ENCODE measurements at places on chromosomes 7 and 10. TPM values are rescaled to one million over a fixed set of nuclear protein-coding genes. Genes with fewer than 3 reads are reported as not detected.

DNA sequence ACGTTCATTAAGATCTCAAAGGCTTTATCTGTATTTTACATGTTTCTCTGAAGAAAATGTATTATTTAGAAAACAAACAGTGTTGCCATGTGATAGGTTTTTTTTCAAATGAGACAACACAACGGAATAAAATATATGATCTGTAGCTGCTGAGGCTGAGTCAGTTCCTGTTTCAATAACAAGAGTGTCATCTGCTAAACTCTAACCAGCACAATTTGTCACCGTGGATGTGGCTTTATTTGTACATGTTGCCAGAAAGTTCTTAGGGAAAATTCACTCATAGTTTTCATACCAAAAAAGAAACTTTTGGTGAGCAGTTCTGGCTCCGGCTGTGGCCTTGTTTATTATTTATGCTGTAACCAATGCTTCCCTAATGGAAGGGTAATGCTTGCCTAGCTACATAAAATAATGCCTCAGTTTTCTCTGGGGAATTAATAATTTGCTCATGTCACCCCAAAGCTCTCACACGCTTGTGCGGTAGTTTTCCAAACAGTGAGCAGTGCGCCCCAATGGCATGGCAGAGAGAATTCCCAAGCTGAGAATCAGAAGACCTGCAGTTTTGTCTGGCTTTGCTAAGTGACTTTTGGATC lies 20.3 kb upstream of the KLF6 start:
- no peaks in the 10 kb centered on the region for H3K27me3 ChIP-seq
- peak overlapping the region; percentile 2 for H3K4me3 ChIP-seq
- H3K27ac ChIP-seq, result peak overlapping the region; percentile 99

GRCh38 chr7:28329661-28330363 lies 82.5 kb upstream of the CREB5 start:
- no peak overlapping the region for H3K4me3 ChIP-seq
- no peak overlapping the region for H3K27ac ChIP-seq
- no peaks in the 10 kb centered on the region for H3K27me3 ChIP-seq
- peak; percentile 18 for DNase-seq

DNA sequence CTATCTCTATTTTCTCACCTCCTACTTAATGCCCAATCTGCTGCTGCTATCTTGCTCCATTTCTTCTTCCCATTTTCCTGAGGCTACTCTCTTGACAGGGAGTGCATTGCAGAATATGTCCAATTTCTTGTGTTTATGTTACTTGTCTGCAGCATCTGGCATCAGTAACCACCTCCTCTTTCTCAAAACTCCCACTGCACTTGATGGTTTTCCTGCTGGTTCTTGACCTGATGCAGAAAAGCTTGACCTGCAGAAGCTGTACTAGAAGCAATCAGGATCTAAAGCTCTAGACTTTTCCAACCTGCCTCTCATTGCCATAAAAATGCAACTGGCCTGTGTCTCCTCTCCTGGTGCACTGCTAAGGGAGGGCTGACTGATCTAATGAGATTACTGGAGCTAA lies 287.8 kb downstream of the ZEB1 start:
- no peak for DNase-seq
- no peak overlapping the region for H3K4me3 ChIP-seq
- H3K4me1 ChIP-seq, result peaks cover 11% of the 10 kb centered on the region
- no peaks in the 10 kb centered on the region for H3K36me3 ChIP-seq
- no peaks in the 10 kb centered on the region for H3K27me3 ChIP-seq
- no peak overlapping the region for H3K27ac ChIP-seq

DNA sequence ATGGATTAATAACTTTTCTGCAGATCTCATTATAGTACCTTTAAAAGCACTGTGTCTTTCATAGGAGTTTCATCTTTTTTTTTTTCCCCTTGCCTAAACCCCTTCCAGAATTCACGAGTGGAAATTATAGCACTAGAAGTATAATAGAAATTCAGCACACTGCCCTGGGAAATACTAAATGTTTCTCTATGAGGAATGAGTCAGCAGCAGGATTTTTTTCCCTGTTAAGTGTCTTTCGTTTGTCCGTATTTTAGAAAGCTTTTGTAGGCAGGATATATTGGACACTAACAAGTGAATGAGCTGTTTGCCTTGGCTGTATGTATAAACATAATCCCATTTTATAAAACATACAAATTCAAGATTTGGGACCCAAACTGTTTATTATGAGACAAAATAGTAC lies 105.8 kb downstream of the EXOC4 start:
- no peak overlapping the region for H3K27ac ChIP-seq
- no peaks in the 10 kb centered on the region for H3K36me3 ChIP-seq
- DNase-seq, result no peak
- H3K27me3 ChIP-seq, result no peaks in the 10 kb centered on the region
- peaks cover 7% of the 10 kb centered on the region for H3K4me1 ChIP-seq
- H3K4me3 ChIP-seq, result no peak overlapping the region

DNA sequence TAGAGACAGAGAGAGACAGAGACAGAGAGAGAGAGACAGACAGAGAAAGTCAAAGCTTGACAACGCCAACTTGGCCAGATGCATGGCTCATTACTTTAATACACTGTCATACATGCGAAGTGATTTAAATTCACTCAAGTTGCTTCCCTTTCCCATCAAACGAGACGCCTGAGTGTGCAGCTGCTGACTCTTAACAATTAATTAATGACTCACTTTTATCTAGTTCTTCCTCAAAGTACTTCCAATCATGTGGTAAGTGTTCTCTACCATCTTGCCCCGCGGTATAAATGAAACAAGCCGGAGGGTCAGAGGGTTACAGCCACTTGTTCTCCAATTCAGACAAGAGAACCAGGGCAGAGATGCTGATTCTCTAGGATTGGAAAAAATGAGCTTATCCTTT lies 90.8 kb downstream of the SFMBT2 start:
- H3K4me3 ChIP-seq, result no peak overlapping the region
- peaks cover 21% of the 10 kb centered on the region for H3K4me1 ChIP-seq
- no peak overlapping the region for H3K27ac ChIP-seq
- no peaks in the 10 kb centered on the region for H3K36me3 ChIP-seq
- DNase-seq, result no peak

DNA sequence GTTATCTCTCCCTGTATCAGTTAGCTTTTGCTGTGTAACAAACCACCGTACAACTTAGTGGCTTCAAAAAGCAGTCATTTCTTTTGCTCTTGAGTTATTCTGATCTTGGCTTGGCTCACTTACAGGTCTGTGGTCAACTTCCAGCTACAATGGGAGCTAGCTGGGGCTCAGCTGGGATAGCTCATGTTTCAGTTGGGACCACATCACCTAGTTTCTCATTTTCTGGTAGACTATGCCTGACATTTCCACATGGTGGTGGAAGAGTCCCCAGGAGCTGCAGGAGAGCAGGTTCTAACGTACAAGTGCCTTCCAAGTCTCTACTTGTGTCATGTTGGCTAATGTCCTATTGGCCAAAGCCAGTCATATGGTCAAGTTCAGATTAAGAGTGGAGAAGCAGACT lies 25.8 kb upstream of the PIP4K2A start:
- DNase-seq, result no peak
- H3K27ac ChIP-seq, result no peak overlapping the region
- no peaks in the 10 kb centered on the region for H3K27me3 ChIP-seq
- no peaks in the 10 kb centered on the region for H3K36me3 ChIP-seq
- no peaks in the 10 kb centered on the region for H3K4me1 ChIP-seq

DNA sequence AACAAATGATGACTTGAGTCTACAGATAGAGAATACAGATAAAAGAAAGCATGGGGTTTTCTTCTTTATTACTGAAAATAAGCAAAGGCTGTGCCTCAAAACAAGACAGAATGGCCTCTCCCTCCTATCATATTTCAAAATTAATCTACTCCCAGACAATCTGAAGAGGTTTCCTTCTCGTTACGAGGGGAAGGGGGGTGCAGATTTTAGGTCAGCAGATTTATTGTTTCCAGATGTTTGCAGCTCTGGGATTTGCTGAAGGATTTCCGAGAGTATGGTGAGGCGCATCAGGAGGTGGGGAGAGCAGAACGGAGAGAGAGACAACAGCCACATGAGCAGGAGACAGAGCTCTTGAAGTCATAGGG lies 89.8 kb downstream of the KIAA1549 start:
- H3K27me3 ChIP-seq, result no peaks in the 10 kb centered on the region
- no peaks in the 10 kb centered on the region for H3K4me1 ChIP-seq
- DNase-seq, result no peak
- H3K36me3 ChIP-seq, result no peaks in the 10 kb centered on the region

GRCh38 chr10:7042419-7043054 lies 368.3 kb downstream of the SFMBT2 start:
- no peak for DNase-seq
- H3K4me1 ChIP-seq, result peaks cover 29% of the 10 kb centered on the region
- no peaks in the 10 kb centered on the region for H3K36me3 ChIP-seq
- no peaks in the 10 kb centered on the region for H3K27me3 ChIP-seq
- H3K27ac ChIP-seq, result no peak overlapping the region

DNA sequence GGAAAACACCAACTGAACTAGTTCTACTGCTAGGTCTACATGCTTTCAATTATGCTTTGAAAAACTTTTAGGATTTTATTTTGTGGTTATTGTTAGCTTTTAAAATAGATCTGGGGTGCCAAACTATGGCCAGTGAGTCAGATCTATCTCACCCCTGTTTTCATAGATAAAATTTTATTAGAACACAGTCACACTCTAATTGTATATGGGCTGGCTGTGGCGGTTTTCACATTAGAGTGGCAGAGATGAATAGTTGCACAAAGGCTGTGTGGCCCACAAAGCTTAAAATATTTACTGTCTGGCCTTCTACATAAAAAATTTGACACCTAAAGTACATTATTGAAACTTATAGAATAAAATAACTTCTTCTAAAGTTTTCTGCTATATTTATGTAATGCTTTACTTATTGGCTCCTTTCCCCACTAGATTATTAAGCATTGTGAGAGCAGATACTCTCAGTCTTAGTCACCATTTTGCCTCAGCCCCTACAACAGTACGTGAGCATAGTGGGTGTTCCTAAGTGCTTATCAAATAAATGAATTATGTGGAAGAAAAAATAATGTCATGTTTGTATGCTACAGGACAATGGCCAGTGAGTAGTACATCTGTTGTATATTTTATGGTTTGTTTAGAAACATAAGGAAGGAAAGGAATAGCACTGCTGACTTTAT lies 5.4 kb upstream of the SUV39H2 start:
- no peak overlapping the region for H3K4me3 ChIP-seq
- H3K4me1 ChIP-seq, result peaks cover 9% of the 10 kb centered on the region
- no peak for DNase-seq
- peaks cover 9% of the 10 kb centered on the region for H3K36me3 ChIP-seq

GRCh38 chr7:102323914-102324195 lies 32.4 kb downstream of the SPDYE6 start:
- H3K36me3 ChIP-seq, result no peaks in the 10 kb centered on the region
- H3K27ac ChIP-seq, result no peak overlapping the region
- no peak overlapping the region for H3K4me3 ChIP-seq

GRCh38 chr10:104303594-104304355 lies 34.5 kb downstream of the ITPRIP start:
- DNase-seq, result peak; percentile 32
- no peaks in the 10 kb centered on the region for H3K27me3 ChIP-seq
- no peak overlapping the region for H3K4me3 ChIP-seq
- no peaks in the 10 kb centered on the region for H3K36me3 ChIP-seq
- H3K27ac ChIP-seq, result no peak overlapping the region

Gene NPM3
- 12.4 TPM for total RNA-seq

- H3K36me3 ChIP-seq, result no peaks in the 10 kb centered on the region
- no peaks in the 10 kb centered on the region for H3K4me1 ChIP-seq
- no peak for DNase-seq
- no peak overlapping the region for H3K4me3 ChIP-seq
- H3K27me3 ChIP-seq, result no peaks in the 10 kb centered on the region
- no peak overlapping the region for H3K27ac ChIP-seq
Observed at GRCh38 chr10:52115823-52116222, 198.3 kb upstream of the DKK1 start.

GRCh38 chr7:73461782-73462285 lies 28.3 kb downstream of the FZD9 start:
- no peak overlapping the region for H3K4me3 ChIP-seq
- peaks cover 61% of the 10 kb centered on the region for H3K36me3 ChIP-seq
- H3K4me1 ChIP-seq, result no peaks in the 10 kb centered on the region
- no peaks in the 10 kb centered on the region for H3K27me3 ChIP-seq
